ENCODE measurements at places on chromosomes 4 and X.

DNA sequence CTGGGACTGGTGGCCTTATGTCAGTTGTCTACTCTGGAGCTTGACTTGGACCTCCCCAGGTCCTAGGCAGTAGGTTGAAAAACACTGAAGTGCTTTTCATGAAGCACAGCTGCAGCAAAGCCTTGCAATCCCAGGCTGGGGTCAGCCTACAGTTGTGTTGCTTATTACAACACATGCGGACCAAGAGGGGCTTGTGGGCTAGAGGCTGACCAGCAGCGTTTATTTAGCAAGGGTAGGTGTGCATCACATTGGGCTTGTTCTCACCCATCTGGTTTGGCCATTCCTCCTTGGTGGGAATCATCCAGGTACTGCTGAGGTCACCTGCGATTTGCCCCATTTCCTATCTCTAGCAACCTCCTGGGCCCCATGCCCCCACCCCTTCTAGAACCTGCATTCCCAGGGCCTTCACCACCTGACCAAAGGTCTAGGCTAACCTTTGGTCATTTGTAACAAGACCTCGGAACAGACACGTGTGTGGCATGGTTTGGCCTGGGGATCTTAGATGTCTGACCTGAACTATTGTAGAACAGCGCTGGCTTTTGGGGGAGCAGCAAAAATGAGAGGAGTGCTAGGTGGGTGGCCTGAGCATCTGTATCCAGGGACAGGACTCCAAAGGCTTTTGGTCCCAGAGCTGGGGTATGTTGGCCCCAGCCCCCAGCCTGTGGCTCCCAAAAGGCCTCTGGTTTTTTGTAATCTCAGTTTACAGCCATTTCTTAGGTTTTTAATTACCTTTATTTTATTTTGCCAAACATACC, 3.0 kb downstream of the RPL10 start:
- no peaks in the 10 kb centered on the region for H3K4me1 ChIP-seq
- H3K36me3 ChIP-seq: peaks cover 38% of the 10 kb centered on the region
- no peak for DNase-seq
- no peak overlapping the region for H3K4me3 ChIP-seq
- peak overlapping the region; percentile 93 for H3K27ac ChIP-seq
- H3K27me3 ChIP-seq: no peaks in the 10 kb centered on the region

GRCh38 chr4:35548921-35549320, 695.4 kb downstream of the ARAP2 start:
- no peak overlapping the region for H3K27ac ChIP-seq
- H3K4me3 ChIP-seq: no peak overlapping the region
- DNase-seq: no peak
- no peaks in the 10 kb centered on the region for H3K4me1 ChIP-seq

DNA sequence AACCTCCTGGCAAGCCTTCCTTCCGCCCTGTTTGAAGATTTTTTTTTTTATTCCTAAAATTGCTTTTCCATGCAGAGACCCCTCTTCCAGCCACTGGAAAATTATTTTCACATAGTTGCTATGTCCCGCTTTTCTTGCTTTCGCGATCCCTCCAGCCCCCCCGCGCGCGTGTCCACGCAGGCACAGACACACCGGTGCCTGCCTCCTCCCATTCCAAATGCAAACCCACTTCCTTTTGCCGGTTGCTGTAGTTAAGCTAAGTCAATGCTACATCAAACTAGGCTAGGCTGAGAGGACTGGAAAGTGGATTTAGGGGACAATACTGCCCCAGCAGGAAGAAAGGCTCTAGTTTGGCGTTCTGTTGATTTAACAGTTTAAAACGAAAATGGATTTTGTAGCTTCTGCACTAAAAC, 111.0 kb downstream of the DHX15 start:
- no peaks in the 10 kb centered on the region for H3K36me3 ChIP-seq
- no peak for DNase-seq
- H3K27me3 ChIP-seq: peaks cover 37% of the 10 kb centered on the region
- no peaks in the 10 kb centered on the region for H3K4me1 ChIP-seq

DNA sequence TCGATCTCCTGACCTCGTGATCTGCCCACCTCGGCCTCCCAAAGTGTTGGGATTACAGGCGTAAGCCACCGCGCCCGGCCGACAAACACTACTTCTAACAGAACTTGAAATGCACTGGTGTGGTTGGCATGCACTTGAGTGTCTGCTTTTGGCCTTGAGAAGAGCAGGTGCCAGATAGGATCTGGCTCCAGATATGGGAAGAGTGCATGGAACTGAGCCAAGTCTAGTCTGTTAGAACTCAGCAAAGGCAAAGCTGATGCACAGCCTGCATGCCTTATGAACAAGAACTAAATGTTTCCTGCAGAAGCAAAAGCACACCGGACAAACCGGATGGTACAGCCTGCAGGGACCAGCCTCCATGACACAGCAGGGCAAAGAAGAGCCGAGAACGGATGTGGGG, 35.1 kb upstream of the TBL1X start:
- DNase-seq: no peak
- H3K27ac ChIP-seq: no peak overlapping the region
- H3K36me3 ChIP-seq: no peaks in the 10 kb centered on the region
- H3K4me1 ChIP-seq: no peaks in the 10 kb centered on the region

GRCh38 chr4:180372691-180373090, 1870.5 kb upstream of the TENM3 start:
- H3K27me3 ChIP-seq: no peaks in the 10 kb centered on the region
- H3K36me3 ChIP-seq: no peaks in the 10 kb centered on the region
- no peak overlapping the region for H3K4me3 ChIP-seq
- no peaks in the 10 kb centered on the region for H3K4me1 ChIP-seq

DNA sequence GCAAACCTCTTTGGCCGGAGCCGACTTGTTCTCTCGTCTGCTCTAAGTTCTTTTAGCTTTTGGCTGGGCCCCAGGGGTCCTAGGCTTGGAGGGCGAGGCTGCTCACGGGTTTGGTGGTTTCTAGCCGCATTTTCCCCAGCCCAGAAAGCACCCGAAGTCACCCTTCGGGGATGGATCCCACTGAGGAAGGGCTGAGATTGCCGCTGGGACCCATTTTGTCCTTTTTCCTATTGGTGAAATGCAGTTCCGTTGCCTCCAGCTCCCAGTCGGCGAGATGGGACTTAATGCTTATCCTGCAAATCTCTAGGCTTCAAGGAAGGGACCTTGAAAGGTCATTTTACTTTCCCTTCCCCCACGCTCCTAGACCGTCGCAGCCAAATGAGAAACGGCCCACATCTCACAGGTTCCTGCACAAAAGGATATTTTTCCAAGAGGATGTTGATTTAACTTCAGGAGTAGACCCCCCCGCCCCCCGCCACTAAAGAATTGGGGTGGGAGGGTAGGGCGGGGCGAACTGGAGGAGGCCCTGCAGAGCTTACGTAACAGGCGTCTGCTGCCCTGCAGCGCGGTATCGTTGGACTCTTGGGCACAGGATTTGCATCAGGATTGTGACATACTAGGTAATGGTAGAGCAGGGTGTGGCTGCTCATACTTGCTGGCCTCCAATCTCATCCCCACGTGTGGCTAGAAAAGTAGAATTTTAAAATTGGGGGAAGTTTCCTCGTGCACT, 564 bp downstream of the PGK1 start:
- no peaks in the 10 kb centered on the region for H3K27me3 ChIP-seq
- H3K4me3 ChIP-seq: peak overlapping the region; percentile 82
- H3K4me1 ChIP-seq: peaks cover 5% of the 10 kb centered on the region
- DNase-seq: no peak

DNA sequence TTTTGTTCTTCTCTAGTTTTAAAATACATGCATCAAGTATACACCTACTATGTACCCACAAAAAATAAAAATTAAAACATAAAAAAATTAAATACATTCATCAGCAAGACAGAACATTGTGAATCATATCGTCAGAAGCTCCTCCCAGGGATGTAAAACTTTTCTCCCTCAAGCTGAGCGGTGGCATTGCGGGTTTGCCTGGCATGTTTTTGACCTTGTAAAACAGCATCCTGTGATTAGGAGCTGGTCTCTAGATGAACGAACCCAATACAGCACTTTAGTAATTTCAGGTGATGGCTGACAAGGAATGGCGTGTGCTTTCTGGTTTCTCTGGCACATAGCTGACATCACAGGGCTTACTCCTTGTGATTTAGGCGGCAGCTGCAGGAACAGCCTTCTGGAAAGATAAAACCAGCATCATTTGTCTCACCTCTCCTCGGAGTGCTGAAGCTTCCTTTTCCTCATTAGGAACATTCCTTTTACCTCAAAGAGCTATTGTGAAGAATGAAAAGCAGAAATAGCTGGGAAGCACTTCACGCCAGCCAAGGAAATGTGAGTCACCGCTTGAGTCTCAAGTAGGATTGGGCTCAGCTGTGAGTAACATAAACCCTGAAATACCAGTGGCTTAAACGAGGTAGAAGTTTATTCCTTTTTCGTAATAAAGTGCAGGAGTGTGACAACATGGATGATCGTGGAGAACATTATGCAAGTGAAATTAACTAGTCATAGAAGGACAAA, 44.3 kb downstream of the NYX start:
- H3K4me1 ChIP-seq: peaks cover 4% of the 10 kb centered on the region
- peak; percentile 54 for DNase-seq
- no peak overlapping the region for H3K4me3 ChIP-seq
- H3K36me3 ChIP-seq: no peaks in the 10 kb centered on the region

- H3K27ac ChIP-seq: peak overlapping the region; percentile 96
- peak overlapping the region; percentile 94 for H3K4me3 ChIP-seq
- H3K27me3 ChIP-seq: no peaks in the 10 kb centered on the region
- peaks cover 53% of the 10 kb centered on the region for H3K36me3 ChIP-seq
Measured at GRCh38 chr4:2935762-2936743, 27.2 kb downstream of the NOP14 start.

- peaks cover 26% of the 10 kb centered on the region for H3K4me1 ChIP-seq
- peak overlapping the region; percentile 94 for H3K27ac ChIP-seq
- H3K36me3 ChIP-seq: peaks cover 14% of the 10 kb centered on the region
- H3K27me3 ChIP-seq: no peaks in the 10 kb centered on the region
Measured at GRCh38 chr4:142088906-142089305, 452.5 kb downstream of the IL15 start.

DNA sequence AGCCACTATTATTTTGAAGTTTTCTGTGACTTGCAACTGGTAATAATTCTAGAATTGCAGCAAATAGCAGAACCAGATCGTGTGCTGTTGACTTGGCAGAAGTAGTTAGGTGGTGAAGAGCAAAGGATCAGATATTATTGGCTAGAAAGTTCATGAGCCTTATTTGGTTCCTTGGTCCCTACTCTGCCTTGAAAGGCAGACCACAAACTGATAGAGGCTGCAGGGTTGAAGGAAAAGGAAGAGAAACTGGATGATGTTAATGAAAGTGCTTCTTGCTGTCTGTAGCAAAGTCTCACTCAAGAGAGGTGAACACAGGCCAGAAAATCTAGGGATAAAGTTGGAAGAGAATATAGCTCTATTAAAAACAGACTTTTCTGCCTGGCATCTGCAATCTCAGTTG, 41.2 kb upstream of the RNF150 start:
- H3K27me3 ChIP-seq: no peaks in the 10 kb centered on the region
- no peak overlapping the region for H3K4me3 ChIP-seq
- H3K4me1 ChIP-seq: no peaks in the 10 kb centered on the region
- H3K36me3 ChIP-seq: no peaks in the 10 kb centered on the region
- no peak for DNase-seq

- no peak overlapping the region for H3K4me3 ChIP-seq
- no peak overlapping the region for H3K27ac ChIP-seq
- H3K4me1 ChIP-seq: no peaks in the 10 kb centered on the region
- H3K36me3 ChIP-seq: no peaks in the 10 kb centered on the region
- DNase-seq: no peak
- no peaks in the 10 kb centered on the region for H3K27me3 ChIP-seq
Measured at GRCh38 chrX:138946926-138947325, 235.4 kb upstream of the FGF13 start.

DNA sequence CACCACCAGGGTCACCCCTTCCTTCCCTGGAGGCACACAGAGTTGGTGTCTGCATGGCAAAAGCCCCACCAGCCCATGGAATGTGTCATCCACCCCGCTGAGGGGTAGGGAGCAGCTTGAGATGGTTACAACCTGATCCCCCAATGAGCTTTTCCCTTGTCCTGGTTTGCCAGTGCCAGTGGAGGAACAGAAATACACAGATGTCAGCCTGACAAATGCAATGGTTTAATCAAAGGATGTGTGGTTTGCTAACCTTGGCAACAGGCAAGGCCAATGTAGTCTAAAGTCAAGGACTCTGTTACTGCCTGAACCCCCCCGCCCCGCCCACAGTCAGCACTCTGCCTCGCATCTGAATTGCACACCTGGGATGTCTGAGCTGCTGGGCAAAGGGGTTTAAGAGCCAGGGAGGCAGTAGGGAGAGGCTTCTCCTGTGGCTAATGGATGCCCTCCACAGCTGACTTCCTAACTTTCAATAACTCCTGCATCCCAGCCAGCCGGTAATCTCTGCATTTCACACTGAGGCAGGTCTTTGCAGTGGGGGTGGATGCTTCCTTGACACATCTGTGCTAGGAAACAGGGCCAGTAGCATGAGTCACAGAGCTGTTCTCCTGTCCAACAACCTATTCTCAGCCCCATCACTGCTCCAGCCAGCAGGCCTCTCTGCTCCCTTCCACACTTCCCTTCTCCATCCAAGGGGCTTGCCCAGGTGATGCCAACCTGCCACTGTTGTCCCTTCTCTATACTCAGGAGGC, 137.5 kb downstream of the AMMECR1 start:
- H3K4me1 ChIP-seq: peaks cover 21% of the 10 kb centered on the region
- peak; percentile 68 for DNase-seq
- H3K4me3 ChIP-seq: no peak overlapping the region

DNA sequence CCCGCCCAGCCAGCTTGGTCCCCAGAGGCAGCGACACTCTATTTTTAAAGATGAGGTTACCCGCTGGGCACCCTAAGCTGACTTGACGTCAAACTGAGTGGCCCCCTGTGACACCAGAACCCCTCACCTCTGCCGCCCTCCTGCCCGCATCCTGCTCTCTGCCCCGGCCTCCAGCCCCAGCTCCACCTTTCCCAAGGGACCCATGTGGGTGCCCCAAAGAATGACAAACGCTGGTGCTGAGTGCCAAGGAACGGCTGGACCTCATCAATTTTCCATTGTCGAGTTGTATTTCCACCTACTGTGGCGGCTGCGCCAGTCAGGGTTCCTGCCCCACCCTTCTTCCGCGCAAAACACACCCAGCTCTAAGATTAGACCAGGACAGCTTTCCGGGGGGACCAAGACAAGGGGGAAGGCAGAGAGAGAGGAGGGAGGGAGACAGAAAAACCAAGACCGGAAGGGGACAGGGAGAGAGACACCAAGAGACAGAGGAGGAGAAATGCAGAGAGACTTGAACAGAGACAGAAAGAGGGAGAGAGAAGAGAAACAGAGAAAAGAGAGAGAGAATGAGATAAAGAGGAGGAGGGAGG, 2.0 kb downstream of the PRKX start:
- no peak for DNase-seq
- H3K27ac ChIP-seq: no peak overlapping the region
- H3K4me1 ChIP-seq: no peaks in the 10 kb centered on the region
- H3K4me3 ChIP-seq: peak overlapping the region; percentile 69

GRCh38 chr4:110417136-110417535, 58.8 kb upstream of the ENPEP start:
- no peak overlapping the region for H3K4me3 ChIP-seq
- H3K36me3 ChIP-seq: no peaks in the 10 kb centered on the region
- DNase-seq: no peak
- H3K4me1 ChIP-seq: no peaks in the 10 kb centered on the region
- no peaks in the 10 kb centered on the region for H3K27me3 ChIP-seq
- no peak overlapping the region for H3K27ac ChIP-seq

GRCh38 chrX:120021927-120022326, 55.6 kb downstream of the RHOXF2B start:
- no peak for DNase-seq
- no peaks in the 10 kb centered on the region for H3K4me1 ChIP-seq
- H3K36me3 ChIP-seq: no peaks in the 10 kb centered on the region
- H3K27ac ChIP-seq: no peak overlapping the region

All from RWPE2 (cell line).